ENCODE measurements at places on chromosomes 5 and 9.

- DNase-seq = no peak
Observed at GRCh38 chr5:43171451-43171850, 20.6 kb upstream of the NIM1K start.

GRCh38 chr9:6630502-6631206 lies 14.9 kb downstream of the GLDC start:
- DNase-seq = no peak

DNA sequence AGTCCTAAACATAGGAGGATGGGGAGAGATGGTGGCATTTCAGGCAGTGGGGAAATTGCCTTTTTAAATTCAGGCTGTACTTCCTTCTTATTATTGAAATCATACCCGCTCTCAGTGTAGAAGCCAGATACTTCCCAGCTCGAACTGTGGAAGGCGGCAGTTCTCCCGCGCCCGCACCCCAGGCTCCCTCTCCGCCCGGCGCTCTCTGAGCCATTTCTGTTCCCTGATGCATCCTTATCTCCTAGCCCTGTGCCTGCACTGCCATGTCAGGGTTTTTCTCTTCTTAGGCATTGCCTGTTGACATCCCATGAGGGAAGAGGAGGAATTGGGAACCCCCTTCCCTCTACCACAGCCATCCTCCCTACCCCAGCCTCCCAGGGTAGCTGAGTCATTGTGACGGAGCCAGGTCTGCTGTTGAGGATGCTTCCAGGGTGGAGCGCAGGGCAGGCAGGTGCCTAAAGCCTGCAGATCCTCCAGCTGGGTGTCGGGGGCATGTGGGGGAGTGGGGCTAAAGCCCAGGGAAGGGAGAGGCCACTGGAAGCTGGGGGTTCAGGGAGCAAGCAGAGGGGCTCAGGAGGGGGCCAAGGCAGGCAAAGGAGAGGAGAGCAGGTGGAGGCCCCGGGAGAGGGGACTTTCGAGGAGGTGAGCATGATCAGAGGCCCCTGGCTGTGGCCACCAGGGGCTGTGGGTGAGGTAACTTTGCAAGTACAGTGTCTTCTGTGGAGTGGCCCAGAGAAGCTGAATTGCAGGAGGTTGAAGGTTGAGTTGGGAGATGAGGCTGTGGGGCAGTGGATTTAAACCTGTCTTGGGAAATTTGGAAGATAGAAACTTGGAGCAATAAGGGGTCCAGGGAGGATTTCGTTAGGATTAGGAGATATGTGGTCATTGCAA lies 16.2 kb downstream of the LAMC3 start:
- DNase-seq = no peak

DNA sequence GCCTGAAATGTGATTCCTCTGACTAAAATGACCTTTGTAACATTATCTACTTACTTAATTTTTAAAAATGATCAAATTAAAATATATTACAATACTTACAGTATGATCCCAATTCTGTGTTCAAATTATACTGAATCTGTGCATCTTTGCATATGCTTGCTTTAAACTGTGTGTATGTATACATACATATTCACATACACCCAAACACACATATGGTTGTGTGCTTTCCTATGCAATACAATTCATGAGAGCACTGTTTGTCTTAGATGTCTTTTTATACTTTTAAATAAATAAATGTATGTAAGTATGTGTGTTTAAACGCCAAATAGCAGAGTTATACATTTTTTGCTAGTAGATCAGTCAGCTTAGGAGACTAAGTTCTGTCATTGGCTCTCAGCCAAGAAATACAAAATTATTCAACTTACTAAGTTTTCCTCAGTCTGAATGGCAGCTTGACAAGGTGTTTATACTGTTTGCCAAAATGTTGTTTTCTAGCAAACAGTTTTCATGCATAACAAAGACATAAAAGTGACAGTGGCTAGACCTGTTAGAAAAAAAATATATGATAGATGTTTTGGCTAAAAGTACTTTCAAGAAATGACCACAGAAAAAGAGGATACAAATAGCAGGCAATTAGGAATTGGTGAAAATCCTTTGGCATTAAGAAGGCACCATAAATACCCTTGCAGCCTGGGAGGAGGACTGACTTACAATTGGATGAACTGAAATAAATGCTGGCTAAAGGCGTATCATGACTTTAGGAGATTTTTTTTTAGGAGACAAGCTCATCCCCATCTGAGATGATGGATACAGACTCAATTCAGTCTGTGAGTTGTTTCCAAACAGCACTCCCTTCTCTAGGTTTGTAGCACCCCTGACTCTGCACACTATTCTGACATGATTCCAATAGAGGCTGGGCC lies 7.9 kb downstream of the TICAM2 start:
- DNase-seq = no peak

DNA sequence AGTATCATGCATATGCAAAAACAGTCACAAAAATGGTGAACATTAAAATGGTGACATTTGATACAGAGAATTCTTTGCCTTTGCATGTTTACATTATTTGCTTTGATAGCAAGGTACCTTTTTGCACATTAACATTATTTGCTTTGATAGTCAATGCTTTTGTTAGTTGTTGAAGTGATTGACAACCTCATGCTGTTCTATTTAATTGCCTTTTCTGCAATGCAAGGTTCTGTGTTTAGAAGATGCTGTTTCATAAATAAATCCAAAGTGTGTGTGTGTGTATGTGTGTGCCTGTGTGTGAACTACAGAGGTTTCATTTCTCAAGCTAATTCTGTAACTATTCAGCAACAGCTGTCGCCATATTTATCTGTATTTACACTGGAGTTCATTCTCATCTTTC lies 668.7 kb downstream of the NR2F1-AS1 start:
- no peak for DNase-seq

GRCh38 chr5:73887688-73888087 lies 261.7 kb downstream of the ARHGEF28 start:
- DNase-seq = no peak

DNA sequence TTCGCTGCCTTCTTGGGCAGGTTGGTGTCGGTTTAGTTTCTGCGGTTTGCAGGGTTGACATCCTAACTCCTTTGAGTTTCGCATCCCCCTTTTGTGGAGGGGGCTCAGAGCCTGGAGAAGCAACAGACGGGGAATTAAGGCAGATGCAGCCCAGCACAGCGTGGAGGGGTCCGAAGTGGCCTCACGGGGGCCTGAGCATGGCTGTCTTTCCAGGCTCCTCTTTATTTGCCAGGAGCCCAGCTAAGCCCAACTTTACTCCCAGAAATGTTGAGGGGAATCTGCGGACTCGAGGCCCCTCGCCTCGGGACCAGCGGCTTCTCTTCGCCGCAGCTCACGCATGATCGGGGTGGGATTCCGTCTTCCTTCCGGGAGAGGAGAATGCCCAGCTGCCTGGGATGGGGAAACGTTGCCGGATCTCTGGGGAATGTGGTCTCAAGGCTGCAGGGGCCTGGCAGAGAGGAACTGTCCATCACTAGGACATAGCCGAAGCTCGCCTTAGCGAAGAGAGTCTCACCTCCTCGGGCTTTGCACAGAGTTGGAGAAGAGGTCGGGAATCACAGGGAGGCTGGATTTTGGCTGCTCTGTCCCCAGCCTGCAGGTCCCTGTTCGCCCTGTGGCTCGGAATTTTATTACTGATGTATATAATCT lies 1.3 kb downstream of the RAI14 start:
- DNase-seq = no peak

DNA sequence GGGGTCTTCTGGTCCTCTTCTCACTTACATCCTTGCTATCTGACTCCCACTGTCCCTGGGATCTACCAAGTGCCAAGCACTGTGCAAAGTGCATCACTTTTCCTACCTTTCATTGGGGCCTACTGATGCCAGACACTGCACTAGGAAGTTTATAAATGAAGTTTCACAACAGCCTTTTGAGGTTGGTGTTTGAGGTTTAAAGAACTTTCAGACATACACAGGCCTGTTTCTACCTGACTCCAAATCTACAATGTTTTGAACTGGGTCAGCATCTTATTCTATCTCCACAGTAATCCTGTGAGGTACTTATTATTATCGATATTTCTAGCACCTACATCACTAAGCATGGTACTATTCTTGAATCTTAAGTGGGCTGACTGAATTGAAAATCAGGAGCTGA lies 227.7 kb downstream of the ZSWIM6 start:
- DNase-seq = no peak

- no peak for DNase-seq
Observed at GRCh38 chr9:107778661-107779060, 289.1 kb upstream of the KLF4 start.

DNA sequence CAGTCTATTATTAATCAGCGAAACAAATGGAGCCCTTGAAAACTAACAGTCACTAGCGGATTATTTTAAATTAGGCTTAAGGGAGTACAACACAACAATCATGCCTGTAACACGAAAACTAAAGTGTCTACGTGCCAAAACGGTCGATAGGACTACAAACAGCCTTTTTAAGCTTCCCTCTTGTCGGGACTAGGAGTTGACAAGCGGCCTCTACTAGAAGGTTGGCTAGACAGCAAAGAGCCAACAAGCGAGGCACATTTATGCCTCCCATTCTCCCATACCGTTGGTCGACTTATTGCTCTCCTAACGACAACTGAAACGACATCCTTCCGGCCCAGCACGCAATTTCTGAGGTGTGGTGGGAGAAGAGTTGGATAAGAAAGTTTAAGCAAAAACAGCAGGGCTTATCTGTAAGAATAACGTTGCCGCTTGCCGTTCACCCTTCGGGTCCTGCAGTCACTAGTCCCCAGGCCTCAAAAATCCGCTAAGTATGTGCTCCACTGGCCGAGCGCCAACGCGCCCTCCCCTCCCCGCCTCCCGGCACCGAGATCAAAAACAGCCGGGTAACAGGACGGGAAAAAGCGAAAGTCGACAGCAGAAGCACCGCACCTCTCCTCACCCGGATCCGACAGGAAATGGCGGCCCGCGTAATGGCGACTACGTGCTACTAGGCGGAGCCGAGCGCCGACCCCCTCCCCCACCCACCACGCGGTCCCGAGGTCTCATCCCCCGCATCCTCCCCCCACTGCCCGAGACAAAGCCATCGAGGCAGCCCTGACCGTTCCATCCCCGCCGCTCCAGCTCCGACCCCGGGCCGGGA lies 813 bp downstream of the HNRNPK start:
- DNase-seq = peak; percentile 59

GRCh38 chr5:31692561-31693221 lies 53.8 kb downstream of the PDZD2 start:
- DNase-seq = no peak

GRCh38 chr9:76680716-76681425 lies 83.4 kb upstream of the PCA3 start:
- DNase-seq = no peak

GRCh38 chr5:156393980-156394379 lies 67.0 kb downstream of the SGCD start:
- DNase-seq = no peak
